Stimulated activated CD8-positive, alpha-beta memory T cell treated with anti-CD3 and anti-CD28 coated beads, Interleukin-15, amount 100 ng/mL, for 4 hours (primary cell): ENCODE measurements at places on chromosomes 13 and 19.

DNA sequence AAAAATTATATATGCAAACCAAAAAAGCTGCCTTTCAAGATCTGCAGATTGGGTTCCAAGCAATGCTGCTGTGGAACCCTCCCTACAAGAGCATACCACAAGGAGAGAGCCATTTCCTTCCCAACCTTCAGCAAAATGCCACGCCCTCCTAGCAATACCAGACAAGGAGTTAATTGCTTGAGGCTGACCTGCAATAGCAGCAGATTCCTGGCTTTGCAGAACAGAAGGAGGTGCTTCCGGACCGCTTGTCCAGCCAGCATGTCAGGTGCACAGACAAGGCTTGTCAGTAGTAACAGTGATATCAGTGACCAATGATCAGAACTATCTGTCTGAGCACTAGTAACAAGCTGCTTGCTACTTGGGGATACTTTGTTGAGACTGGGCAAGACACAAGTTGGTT lies 301.6 kb downstream of the FGF14 start:
- DNase-seq, result no peak

DNA sequence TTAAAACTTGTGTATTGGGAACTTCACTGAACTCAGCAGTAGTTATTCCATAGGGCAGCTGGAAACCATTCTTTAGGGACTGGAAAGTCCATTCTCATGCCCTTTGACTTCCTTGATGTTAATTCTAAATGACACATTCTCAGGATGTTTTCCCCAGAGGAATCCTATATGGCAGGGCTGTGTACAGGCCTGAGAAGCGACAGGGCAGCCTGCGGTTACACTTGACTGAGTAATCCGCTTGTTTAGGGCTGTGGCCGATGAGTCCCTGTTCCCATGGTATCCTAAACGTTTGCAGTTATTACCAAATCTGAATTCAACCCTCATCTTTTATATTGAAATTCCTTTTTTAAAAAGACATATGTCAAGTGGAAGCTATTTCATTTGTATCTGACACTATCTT lies 83.5 kb downstream of the COL4A2 start:
- DNase-seq, result no peak

DNA sequence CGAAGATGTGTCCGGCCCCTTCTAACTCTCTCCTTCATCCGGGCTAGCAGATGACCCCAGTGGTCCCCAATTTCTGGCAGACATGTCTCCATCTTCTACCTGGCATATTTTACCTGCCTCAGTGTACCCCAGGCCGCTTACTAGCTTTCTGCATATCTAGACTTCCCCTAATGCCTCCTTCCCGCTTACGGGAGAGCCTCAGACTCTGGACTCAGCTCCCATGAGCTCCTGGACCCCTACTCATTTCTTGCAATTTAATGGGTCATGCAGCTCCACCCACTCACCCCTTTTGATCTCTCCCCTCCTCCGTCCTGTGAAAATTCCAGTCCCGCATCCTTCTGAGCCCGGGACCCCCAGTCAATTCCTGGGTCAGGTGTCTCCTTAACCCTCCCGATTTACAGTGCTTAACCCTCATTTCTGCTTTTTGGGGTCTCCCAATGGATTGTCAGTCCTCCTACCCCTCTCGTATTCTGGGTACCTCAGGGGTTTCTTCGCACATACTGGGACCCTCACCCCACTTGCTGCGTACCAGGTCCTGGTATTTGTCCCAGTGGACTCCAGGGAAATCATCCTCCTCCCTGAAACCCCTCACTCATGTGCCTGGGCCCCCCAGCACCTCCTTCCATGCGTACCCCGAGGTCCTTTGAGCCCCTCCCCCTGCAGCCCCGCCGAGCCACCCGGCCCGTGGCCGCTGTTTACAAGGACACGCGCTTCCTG lies 500 bp upstream of the JUNB start:
- DNase-seq, result no peak

GRCh38 chr19:8335343-8336071 lies 7.6 kb downstream of the KANK3 start:
- no peak for DNase-seq

DNA sequence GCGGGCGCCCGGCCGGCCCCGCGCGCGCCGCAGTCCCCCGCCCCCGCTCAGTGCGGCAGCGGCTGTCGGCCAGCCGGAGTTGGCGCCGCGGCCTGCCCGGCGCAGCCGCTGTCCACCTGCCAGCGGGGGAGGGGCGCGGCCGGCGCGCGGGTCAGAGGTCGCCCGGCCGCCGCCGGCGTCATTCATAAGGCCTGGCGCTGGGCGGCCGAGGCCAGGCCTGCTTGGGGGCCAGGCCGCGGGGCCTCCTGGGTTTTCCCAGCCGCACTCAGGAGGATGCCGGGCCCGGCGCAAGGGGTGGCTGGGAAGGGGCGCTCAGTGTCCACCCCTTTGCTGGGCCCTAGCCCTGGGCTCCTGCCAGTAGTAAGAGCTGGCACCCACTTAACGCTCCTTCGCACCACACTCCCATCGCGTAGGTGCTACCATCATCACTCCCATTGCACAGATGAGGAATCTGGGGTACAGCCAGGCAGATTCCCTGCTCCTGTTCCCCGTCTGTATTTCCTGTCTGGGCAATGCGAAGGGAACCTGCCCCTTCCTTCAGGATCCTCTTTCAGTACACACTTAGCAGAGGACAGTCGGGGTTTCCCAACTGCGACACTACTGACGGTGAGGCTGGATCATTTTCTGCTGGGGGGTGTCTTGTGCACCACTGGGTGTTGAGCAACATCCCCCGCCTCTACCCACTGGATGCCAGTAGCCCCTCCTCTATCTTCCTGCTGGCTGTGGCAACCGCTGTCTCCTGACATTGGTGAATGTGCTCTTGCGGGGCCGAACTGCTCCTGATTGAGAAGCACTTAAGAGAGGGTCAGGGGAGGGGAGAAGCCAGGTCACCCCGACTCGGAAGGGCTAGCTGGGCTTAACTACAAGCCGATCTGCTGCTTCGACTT lies 846 bp upstream of the PRKACA start:
- DNase-seq, result no peak

DNA sequence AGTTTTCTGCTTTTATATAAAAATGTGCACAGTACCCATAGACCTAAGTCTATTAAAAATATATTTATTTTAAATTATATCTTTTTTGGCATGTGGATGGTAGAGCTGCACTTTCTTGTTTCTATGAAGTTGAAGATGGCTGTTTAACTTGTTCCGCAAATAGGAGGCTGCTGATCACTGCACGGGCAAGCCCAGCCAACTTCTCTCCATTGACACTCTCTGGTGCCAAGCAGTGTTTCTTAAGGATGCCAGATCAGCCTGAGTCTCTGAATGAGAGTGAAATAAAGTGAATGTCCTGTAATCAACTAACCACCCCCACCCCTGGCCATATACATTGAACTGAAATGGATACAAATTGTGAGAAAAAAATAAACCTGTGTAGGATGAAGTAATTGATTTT lies 202.9 kb upstream of the KLHL1 start:
- no peak for DNase-seq

DNA sequence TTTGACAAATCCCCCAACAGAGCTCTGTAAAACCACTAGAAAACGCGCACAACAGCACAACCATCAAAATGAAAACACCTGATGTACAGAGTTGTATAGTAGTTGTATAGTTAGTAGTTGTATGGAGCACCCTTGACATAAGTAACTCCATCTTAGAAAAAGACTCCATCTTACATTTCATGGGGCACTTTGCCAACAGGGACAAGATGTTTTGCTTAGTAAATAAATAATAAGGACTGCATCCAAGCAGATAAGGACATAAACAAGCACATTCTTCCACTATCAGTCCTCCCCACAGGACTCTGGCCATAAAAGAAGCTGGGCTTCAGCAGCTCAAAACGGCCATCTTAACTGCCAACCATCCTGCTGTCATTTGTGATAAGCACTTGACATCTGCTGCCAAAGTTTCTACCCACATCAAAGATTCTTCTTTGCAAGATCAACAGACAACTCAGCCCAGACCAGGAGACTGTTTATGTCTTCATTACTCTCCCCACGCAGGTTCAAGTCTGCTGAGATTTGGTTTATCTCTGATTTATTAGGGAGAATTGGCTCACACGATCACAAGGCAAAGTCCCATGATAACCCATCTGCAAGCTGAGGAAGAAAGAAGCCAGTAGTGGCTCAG lies 20.7 kb upstream of the ZNF331 start:
- DNase-seq, result no peak

DNA sequence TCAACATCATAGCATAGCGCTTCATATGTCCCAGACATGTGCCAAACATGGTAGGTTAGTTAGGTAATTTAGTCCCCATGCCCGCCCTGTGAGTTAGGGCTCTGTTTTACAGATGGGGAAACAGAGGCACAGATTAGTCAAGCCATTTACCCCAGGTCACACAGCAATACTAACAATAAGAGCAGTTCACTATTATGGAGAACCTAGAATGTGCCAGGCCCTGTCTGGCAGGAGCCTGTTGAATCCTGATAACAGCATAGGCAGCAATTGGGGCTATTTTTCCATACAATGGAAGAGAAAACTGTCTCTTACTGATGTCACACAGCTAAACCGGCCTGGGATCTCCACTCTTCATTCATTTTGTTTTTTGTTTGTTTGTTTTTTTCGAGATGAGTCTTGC lies 6.5 kb upstream of the PPP1R37 start:
- DNase-seq, result no peak
